ENCODE measurements at places on chromosomes 7 and 10.

DNA sequence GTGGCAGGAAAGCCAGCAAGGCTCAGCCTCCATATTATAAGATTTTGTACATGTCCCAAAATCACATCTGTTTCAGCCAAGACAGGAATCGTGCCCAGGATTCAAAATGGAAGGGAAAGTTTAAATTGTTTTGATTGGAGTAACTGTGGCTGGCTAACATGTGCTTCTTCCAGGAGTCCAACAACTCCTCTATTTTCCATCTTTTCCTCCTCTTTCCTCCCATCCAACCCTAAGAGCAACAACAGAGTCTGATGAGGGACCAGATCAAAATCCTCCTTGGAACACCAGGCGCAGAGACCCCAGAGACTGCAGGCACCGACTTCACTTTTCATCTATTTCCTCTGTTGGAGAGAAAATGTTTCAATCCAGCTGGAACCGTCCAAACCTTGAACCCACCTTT, 36.0 kb upstream of the SVIL start:
- DNase-seq: no peak

GRCh38 chr7:79091661-79092060, 361.8 kb downstream of the MAGI2 start:
- no peak for DNase-seq

DNA sequence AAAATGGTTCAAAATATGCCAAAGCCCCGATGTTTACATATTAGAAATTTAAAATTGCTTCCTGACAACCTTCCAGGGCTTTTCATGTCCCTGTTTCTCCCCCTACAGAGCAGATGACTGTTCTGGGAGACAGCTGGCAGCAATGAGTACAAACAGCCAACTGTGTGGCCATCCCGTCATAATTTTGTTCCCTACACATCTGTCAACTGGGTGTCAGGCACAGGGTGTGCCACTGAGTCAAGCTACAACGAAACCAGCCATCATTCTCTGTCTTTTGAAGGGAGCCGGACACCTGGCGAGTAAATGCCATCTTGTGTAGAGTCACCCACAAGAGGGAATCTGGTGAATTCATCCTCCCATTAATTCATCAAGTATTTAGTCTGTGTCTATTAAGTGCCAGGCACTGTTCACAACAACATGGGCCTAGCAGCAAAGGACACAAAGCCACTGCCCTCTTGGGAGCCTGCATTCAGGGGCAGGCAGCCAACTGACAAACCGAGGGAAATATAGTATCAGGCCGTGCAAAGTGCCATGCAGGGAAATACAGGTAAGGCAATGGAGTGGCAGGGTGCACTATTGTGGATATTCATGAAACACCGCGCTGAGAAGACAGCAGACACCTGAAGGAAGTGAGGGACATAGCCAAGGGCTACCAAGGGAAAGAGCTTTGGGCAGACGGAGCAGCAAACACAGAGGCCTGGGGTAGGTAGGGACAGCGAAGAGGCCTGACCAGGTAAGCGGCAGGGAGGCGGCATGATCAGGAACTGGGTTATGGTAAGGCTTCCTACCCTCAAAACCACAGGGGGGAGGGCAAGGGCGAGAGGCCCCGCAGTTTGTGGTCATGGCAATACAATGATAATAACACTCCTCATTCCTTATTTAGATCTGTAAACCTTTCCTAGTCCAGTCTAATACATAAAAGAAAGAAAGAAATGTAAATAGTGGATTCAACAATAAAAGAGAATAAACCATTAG, 213.6 kb downstream of the FAM107B start:
- DNase-seq: peak; percentile 34

DNA sequence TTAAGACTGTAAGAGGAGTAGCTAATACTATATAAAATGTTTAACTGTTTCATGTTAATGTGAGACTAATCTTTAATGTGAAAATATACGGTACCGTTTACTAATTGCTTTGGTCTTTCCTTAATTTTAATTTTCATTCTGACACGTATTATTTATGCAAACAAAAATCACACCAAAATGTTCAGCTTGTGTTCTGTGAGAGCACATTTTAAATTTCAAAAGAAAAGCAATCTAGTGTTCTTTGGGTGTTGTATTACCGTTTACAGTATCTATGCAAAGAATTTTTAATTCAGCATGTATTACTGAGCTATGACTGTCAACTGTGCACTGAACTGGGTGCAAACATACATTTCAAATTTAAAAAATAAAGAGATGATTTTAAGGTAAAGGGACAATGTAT, 2.2 kb downstream of the WNT16 start:
- no peak for DNase-seq

- DNase-seq: no peak
Observed at GRCh38 chr10:31668326-31668725, 260.3 kb downstream of the ARHGAP12 start.

- no peak for DNase-seq
Observed at GRCh38 chr7:98178762-98179490, 32.3 kb upstream of the BHLHA15 start.

DNA sequence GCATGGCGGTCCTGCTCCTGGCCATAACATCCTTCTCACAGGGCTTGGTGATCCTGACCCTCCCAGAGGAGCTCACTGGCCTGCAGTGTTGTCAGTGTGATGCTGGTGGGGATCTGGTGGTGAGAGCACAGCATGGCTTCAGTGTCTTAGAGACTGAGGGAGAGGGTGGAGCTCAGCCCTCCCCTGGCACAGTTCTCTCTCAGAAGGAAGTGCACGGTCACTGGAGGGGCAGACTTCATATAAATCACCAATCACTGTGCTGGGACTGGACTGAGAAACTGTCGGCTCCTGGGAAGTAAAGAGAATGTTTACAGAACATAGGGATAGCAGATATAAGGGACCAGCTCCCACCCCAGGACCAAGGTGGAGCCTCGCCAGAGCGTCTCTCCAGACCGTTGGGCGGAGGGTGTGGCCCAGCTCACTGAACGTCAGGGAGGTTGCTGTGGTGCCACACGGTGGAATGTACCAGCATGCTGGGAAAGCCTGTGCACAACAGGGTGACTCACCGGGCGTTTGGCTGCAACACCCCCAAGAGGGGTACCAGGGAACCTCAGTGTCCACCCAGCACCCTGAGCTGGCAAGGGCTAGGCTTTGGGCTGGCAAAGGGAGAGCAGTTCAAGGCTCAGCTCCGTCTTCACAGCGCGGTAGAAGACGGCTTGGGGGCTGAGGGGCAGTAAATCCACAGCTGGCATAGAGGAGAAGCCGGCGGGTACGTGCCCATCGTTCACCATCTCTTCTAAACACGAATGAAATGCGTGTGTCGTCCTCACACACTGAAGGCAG, 8.8 kb upstream of the GET4 start:
- no peak for DNase-seq

- DNase-seq: no peak
Observed at GRCh38 chr7:78523930-78524329, 725.4 kb downstream of the PHTF2 start.

DNA sequence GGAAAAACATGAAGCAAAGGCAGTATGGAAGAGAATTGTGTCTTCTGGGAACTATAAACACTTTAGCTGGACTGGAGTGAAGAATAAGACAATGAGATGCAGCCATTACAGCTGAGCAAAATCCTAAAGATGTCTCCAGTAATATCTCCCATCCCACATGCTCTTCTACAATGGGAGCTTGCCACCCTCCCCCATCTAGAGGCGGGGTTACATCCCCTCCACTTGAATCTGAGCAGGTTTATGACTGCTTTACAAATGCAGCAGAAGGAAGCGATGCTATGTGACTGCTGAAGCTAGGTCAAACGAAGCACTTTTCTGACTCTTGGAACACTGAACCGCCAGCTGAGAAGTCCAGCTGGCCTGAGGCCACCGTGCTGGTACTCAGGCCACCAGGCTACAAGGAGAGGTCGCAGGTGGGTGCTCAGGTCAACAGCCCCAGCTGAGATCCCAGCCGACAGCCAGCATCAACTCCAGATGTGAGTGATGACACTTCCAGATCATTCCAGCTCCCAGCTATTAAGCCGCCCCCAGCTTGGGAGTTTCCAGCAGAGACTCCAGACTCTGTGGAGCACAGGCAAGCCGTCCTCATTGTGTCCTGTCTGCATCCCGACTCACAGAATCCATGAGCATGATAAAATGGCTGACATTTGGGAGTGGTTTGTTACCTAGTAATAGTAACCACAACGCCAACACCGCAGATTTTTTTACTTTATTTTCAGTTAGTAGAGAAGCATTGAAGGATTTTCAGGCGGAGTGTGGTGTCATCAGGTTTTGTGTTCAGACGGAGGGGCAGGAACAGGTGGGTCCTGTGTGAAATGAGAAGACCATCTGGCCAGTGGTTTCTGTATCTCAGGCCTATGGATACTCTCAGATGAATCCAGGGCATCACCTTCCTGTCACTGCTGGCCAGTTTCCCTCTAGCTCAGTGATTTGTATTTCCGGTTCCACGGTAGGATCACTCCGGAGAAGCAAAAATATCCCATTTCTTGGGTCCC, 89.3 kb downstream of the NPY start:
- DNase-seq: no peak

GRCh38 chr10:36943544-36943943, 181.9 kb upstream of the ANKRD30A start:
- DNase-seq: no peak

DNA sequence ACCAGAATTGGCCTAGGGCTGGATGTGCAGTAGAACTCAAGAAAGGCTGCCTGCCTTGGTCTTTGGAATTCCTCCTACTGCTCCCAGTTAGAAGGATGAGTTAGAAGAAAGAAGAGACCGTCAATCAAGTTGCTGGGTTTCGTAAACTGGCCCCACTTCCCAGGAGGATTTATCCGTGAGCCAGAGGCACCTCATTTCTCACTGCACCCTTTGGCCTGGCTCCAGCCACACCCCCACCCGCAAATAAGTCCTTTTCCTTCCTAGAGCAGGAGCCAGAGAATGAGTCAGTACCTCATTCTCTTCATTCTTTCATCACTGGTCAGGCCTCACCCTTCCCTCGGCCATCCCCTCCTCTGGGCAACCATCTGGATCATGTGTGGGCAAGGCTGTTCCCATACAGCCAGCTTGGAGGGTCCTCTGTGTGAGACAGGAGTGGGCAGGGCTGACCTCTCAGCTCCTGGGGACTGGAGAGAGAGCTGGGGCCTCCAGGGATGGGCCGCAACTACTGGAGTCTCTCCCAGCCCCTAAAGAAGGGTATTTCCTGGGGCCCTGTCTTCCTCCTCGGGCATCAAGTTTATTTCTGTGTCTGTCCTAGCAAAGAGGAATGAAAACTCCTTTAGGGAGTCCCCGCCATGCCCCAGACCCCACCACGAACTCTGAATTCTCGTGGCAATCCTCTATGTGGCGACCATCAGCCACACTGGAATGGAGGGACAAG, 87.2 kb upstream of the DUSP5 start:
- no peak for DNase-seq

DNA sequence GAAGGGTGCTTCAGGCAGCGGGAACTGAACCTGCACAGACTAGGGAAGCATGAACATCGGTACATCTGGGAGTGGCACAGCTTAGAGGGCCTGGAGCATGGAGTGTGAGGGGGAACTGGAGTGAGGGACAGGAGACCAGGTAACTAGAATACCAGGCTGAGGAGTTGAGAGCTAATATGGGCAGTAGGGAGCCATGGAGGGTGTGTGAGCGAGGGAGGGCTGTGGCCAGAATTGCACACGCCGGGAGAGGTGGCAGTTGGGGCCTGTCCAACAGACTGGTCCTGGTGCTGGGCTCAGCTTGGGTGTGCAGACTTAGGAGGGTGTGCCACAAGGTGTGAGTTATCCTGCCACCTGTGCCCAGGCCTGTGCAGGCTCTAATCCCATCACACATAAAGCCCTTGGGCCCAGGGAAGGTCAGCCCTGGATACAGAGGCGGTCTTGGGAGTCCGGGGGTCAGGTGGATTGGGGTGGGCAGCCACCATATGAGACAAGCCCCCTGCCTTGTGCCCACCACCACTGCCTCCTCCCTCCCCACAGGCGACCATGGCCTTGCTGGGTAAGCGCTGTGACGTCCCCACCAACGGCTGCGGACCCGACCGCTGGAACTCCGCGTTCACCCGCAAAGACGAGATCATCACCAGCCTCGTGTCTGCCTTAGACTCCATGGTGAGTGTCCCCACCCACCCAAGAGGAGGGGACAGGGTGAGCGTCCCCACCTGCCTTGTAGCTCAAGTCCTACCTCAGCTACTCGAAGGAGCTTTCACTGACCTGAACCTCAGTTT, 54.0 kb downstream of the GTF2IRD1 start:
- no peak for DNase-seq

GRCh38 chr10:69780077-69780476, 21.6 kb upstream of the COL13A1 start:
- DNase-seq: no peak

DNA sequence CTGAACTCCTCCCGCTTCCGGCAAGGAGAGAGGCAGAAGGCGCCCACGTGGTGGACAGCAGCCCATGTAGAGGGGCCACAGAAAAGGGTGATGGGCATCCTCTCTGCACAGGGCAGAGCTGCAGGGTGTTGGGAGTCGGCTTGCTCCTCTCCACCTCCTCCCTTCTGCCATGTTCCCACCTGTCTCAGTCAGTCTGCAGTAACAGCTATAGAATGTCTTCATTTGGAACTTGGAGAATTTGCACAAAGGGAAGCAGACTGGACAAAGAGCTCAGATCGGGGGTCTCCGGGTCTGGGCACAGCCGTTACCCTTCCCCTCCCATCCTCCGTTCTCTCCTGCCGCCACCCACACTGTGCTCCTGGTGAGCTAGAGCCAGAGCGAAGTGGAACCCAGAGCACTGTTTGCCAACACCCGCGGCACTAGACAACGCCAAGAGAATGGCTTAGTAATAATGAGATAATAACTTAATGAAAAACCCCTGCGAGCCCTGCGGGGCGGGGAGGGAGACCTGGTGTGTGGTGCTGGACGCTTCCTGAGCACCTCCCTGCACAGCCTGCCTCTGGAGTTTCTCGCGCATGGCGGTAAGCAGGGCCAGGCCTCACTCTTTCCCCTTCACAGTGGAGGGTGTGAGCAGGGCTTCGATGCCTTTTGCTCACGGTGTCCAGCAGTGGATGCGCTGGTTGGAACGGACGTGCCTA, 254.7 kb downstream of the PAXIP1 start:
- no peak for DNase-seq

DNA sequence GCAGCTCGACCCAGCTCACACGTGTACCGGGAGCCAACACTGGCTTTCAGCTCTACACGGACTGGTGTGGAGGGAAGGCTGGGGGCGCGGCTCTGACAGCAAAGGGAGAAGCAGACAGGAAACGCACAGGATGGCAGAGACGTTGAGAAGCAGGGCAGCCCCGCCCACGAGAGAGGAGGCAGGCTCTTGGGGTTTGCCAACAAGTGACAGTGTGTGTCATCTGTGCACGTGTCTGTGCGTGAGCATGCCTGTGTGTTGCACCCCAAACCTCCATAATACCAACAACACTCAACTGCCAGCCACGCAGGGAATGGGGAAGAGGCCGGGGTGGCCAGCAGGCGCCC, 64.4 kb upstream of the PDGFA start:
- peak; percentile 90 for DNase-seq

Measured in stimulated activated naive CD4-positive, alpha-beta T cell treated with Interleukin-2 at 50 U/mL for 16 hours (primary cell).